ENCODE measurements at places on chromosomes 2 and 18.

DNA sequence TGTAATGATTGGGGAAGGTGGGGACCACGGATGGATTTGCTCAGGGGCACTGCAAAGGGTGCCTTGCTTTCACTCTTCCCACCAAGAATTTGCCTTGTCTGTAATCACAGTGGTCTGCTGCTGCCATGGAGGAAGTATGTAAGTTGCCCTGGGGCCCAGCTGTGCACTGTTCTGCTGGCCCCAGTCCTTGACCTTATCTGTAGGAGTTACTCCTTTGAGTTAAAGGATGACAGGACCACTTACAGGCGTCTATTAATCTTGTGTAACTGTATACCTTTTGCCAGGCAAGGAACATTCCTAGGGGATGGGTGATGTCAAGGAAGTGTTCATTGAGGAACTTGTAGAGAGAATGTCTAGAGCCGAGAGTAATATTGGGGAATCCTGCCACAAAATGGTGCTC is 212.8 kb upstream of the LRRTM1 start:
- no peak for DNase-seq

- no peak for DNase-seq
These were observed 264.0 kb downstream of the CNTNAP5 start for GRCh38 chr2:124289060-124289459.

GRCh38 chr2:118969734-118970395 is 27.9 kb downstream of the MARCO start:
- DNase-seq, result no peak

GRCh38 chr2:232111551-232111950 is 150.0 kb downstream of the DIS3L2 start:
- no peak for DNase-seq

DNA sequence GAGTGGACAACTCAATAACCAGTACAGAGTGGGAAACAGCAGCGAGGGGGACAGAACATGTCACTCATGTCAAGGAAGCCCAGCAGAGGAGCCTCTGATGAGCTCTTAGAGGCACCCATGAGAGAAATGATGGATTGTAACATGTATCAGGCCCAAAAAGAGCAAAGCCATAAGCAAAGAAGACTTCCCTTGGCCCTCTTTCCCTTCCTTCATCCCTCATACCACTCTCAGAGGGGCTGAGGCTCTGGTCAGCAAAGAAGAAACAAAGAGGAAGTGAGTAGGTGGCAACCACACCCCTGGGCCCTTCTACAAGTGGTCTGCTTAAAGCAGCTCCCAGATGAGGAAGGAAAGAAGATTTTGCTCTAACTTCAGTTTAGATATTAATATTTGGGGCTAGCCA is 112.8 kb downstream of the CDC42EP3 start:
- DNase-seq, result no peak

- DNase-seq, result no peak
These were observed 6.0 kb downstream of the ANKRD44 start for GRCh38 chr2:197304556-197305011.

- no peak for DNase-seq
These were observed at the start of gene VPS54 for GRCh38 chr2:64019083-64019974. Gene VPS54, minus strand, starts transcription at chr2:64019428. Its CDS starts 35,429 bp downstream, at chr2:63983999.

DNA sequence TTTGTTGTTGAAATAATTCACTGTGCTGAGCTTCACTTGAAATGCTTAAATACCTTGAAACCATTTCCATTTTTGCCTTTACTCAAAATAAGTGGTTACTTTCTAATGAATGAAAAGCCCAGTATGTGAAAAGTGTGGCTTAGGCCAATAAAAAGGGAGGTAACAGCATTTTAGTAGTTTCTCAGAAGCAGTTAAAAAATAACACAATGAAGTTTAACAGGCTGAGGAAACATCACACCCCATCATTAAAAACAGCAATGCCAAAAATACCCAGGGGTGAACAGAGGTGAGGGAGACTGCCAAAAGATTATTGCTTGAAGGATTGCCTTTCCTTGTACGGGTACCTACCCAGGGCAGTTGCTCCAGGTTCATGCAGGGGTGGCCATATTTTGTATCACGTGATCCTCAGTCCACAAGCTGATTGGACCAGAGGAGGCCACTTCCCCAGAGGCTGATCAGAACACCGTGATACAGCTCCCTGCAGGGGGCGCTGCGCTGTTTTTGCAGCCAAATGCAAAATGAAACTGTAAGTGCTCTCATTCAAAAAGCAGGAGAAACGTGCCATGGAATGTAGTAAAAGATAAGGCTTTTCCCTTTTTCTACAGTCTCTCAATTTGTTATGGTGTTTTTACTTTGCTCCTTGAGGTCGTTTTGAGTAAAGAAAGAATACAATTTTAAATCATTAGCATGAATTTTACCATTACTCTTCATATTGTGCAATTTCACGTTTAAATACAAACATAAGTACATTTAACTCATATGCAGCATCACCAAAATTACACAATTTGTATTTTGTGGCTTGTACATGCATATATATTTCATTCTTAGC is 70.2 kb upstream of the SH3BP4 start:
- DNase-seq, result peak; percentile 83

GRCh38 chr2:68466361-68466777 is 725 bp downstream of the FBXO48 start:
- DNase-seq, result no peak

DNA sequence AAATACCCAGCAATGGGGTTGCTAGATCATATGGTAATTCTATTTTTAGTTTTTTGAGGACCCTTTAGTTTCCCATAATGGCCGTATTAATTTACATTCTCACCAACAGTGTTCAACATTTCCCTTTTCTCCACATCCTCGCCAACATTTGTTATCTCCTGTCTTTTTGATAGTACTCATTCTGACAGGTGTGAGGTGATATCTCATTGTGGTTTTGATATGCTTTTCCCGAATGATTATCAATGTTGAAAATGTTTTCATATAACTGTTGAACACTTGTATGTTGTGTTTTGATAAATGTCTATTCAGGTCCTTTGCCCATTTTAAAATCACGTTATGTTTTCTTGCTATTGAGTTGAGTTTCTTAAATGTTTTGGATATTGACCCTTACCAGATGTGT is 5.8 kb upstream of the RIF1 start:
- no peak for DNase-seq

DNA sequence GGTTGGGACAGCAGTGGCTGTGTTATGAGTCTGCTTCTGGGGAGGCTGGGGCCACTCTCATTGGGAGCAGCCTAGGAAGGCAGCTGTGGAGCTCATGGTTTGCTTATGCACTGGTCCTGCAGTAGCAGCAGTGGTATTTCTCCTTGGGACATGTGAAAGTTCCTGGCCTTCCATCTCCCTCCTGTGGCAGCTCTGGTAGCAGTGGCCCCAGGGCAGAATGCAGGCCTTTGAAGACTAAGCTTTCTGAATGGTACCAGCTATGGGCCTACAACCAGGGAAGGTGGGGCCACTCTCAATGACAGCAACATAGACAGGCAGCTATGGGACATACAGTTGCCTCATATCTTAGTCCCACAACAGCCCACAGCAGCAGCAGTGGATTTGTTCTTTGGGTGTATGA is 117.3 kb upstream of the VWC2L start:
- DNase-seq, result no peak

- DNase-seq, result no peak
These were observed 9.0 kb downstream of the MBP start for GRCh38 chr18:77123320-77124231.

- no peak for DNase-seq
These were observed 26.1 kb upstream of the IMP4 start for GRCh38 chr2:130316596-130316995.

Data from iPS DF 19.7 (cell line).